ENCODE measurements at places on chromosomes 2 and 18.

GRCh38 chr2:136075476-136075875, 42.5 kb downstream of the CXCR4 start:
- no peak for DNase-seq

GRCh38 chr18:60100778-60101177, 201.0 kb downstream of the PMAIP1 start:
- DNase-seq, result no peak

- no peak for DNase-seq
Measured at GRCh38 chr2:30266705-30267104, 35.4 kb downstream of the LBH start.

DNA sequence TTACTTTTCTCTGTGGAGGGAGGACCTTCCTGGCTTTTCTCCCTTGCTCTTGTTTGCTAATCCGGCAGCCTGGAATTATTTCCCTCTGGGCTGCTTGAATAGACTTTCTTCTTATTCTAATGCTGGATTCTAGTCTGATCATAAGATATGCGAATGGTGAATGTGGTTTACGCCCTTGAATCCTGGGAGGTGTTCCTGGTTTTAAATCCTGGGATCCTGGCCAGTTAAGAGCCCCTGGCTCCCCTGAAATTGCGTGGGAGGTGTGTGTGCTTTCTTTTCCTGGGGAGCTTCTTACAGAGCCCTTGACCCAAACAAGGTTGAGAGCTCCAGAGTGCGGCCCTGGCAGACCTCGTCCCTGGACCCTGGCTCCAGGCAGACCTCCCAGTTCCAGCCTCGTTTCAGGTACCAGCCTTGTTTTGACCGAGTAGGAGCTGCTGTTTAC, 2.8 kb downstream of the SH3BP4 start:
- DNase-seq, result no peak

GRCh38 chr2:219510512-219511135, 3.7 kb upstream of the ASIC4 start:
- no peak for DNase-seq

DNA sequence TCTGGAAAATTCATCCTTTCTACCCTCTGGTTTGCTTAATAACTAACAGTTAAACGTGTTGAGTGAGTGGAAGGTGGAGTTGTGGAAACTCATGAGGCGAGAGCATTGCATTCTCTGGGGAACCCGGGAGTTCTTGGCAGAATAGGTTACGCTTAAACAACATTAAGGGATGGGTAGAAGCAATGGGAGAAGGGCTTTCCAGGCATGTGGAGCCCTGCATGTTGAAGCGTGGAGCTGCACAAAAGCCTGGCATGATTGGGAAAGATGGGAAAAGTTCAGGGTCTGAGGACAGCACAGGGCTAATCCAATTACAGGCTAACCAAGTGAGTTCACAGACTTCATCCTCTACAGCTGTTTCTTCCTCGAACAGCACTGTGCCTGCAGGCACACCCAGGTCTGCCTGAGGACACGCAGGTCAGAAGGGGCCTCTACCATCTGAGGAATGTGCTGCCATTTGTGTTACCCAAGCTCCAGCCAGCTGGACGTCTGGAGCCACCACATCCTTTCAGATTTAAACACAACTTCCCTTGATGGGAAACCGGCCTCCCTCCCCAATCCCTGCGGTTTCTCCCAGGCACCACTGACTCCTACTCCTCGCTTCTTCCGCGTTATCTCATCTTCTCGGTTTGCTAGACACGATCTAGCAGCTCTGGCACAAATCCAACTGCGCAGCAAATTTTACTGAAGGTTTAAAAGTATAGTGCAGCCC, 164.2 kb downstream of the ANTXR1 start:
- no peak for DNase-seq

GRCh38 chr2:233470011-233470687, 96.4 kb downstream of the USP40 start:
- no peak for DNase-seq

- no peak for DNase-seq
Measured at GRCh38 chr2:180115269-180115668, 108.2 kb upstream of the CWC22 start.

DNA sequence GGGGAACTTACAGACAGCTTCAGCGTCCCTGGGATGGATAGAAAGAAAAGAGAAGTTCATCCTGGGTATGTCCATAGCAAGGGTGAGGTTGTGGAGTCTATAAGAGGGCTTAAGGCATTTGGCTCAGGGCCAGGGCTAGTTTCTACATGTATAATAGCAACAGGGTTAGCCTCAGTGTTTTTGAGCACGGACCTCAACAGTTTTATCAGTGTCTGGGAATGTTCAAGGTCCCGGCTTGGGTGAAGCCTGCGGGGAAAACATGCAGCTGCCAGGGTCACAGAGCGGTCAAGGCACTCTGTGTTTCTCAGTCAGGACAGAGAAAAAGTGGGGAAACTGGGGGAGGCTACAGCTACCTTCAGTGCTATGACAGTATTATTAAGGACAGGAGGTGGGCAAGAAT, 427.7 kb upstream of the HS6ST1 start:
- DNase-seq, result no peak

GRCh38 chr2:11729362-11730212, 16.8 kb upstream of the LPIN1 start:
- DNase-seq, result no peak

GRCh38 chr2:133952896-133953295, 301.0 kb upstream of the MGAT5 start:
- no peak for DNase-seq

DNA sequence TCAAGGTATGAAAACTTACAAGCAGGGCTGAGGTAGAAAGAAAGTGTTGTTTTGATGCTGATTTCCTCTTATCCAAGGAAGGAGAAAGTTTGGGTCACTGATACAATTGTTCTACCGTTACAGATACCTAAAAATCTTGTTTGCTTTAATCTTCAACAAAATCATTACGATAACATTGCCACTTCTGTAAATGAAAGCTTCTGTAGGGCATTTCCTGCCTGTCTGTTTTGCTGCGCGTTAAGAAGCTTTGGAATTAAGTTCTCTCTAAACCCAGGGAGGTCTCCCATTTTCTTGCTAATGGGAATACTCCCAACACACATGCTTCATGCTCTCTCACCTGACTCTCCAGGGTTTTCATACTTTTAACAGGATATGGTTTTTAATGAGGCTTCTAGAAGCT, 258.5 kb downstream of the PTGR3 start:
- no peak for DNase-seq

GRCh38 chr2:237413777-237414661, at the start of gene COL6A3:
COL6A3 (minus strand) TSS chr2:237414164; CDS start chr2:237396817, 17,347 bp downstream.
- DNase-seq, result no peak

- DNase-seq, result no peak
Measured at GRCh38 chr2:5562426-5562825, 129.8 kb upstream of the SOX11 start.

DNA sequence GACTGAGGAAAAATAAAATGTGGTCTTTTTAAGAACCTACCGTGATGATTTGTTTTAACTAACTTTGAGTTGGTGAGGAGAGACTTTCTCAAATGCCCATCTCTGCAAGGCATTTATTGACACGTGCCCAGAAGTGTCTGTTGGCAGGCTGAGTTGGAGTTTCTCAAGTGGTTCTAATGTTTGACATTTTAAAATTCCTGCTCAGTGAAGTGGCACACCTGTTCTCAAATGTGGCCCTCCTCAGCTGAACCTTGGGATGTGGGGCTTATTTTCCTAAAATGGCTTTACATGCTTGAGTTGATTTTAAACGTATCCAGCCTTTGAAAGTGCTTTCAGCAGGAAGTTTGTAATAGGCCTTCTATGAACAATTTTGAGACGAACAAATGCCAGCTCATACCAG, 876 bp upstream of the CAVIN2 start:
- no peak for DNase-seq

- no peak for DNase-seq
Measured at GRCh38 chr18:58175122-58175785, 131.2 kb downstream of the NEDD4L start.

GRCh38 chr2:218022131-218022850, 19.5 kb upstream of the TNS1 start:
- no peak for DNase-seq

DNA sequence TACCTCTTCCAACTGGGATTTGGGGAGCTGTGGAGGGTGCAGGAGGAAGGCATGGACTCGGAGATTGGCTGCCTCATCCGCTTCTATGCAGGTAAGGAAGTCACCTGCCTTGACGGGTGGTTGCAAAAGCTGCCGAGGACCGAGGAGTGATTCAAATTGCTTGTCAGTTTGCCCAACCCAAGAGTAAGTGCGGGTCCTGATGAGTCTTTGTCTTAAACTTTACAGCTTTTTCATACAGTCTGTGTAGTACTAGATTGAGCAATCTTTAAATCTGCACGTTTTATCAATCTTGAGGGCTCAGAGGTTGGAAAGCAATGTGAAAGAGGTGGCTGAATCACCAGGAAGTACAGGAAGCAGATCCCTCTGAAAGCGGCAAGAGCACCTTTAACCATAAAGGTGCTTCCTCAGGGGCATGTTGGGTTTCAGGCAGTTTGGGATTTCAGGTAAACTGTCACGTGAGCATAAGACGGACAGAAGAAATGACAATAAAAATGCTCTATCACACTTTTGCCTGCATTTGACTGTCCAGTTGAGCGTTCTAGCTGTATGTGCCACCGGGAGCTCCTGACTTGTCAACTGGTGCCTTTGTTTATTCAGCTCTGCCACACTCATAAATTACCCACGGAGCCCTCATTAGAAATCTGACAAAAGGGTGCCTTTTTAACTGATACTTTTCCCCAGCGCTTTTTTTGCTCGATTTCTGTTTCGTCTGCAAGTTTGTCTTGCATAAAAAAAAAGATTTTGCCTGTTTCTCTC, 2.0 kb downstream of the PHLPP1 start:
- DNase-seq, result peak; percentile 77

DNA sequence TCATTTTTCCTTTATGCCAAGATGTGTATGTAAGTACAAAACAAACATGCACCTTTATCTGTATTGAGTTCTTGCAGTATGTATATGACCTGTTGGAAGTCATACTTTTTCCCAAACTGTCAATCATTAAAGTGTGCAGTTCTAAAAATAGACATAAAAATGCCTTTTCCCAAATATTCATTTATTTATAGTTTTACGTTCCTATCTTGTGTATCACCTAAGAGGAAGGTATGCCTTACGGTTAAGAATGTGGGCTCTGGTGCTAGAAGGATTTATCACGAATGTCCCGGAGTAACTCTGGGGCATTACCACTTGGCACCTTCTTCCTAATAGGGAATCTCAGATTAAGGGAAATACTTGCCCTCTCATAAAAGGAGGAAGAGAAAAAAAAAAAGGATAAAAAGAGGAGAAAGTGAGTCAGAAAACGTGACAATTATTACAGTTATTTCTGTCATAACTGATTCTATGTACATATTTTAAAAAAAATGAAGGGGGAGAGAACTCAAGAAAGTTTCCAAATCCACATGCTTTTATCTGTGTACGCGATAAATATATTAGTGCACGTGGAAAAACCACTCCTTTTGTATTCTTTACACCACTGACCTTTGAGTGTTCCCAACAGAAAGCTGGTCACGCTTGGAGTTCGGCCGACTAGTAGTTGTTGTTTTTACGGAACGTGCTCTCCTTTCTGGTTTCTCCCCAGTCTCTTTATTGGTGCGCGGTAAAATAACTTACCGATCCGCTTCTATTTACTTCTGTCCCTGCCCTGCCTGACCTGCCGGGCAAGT, 721 bp downstream of the MCEE start:
- DNase-seq, result no peak

DNA sequence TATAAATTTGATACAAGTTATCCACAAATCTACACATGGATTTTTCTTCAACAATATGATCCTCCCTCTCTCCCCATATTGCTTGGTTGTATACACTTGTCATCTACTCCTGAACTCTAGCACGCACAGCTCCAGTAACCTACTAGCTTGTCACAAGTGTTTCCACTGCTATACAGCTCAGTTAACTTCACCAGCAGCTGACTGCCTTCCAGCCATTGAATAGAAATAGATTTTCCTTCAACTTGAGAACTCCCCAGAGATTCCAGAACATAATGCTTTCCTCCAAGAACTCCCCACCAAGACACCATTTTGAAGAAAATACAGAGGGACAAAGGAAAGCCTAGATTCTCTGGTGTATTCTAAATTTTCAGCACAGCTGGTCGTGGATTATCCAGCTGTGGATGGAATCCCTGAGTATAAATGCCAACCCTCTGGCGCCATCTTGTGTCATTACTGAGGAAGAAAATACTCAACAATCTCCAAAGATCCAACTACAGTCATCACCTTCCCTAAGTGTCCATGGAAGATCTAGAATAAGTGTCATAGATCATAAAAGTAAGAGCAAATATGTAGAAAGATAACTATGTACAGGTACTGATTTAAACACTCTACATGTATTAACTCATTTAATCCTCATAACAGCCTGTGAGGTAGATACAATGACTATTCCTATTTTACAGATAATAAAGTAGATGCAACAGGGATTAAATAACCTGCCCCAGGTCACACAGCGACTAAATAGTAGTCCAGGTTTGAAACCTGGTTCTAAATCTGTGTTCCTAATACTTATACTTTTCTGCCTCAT, 156.7 kb downstream of the ARHGAP28 start:
- DNase-seq, result peak; percentile 63

DNA sequence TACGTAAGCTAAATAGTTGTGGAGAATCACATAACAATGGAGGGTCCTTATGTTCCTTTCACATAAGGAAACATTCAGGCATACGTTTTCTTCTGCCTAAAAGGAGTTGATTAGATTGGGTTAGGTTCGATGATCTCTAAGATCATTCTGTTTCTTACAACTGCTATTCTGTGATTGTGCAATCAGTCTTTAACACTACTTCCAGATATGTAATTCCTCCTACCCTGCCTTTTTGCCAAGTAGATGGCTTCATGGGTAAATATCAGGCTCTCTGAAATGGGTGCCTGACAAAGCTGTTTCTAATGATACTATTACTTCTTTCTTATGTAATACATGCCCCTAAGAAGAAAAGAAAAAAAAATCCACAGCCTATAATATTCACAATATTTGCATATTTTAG, 321.5 kb downstream of the XIRP2 start:
- no peak for DNase-seq

- DNase-seq, result no peak
Measured at GRCh38 chr2:1969701-1970015, 225.3 kb upstream of the PXDN start.

- DNase-seq, result no peak
Measured at GRCh38 chr2:215728504-215729065, 284.8 kb downstream of the MREG start.

DNA sequence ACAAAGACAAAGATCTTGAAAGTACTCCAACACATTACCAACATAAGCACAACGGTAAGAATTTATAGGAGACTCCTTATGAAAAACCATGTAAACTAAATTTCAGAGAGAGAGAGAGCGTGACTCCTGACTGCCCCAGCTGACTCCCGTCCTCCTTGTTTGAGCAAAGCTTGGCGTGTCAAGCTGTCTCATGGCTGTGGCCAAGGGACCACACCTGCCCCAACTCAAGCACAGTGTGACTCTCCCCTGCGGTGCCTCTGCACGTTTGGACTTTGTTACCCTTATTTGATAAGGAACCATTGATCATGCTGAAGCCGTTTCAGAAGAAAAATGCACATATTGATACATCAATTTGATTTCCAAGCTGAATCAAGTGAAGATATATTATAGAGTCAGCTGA, 124.8 kb downstream of the COL6A3 start:
- DNase-seq, result no peak

GRCh38 chr2:173855661-173856060, 109.5 kb downstream of the SP3 start:
- DNase-seq, result no peak

GRCh38 chr18:22800551-22800951, 132.6 kb upstream of the RBBP8 start:
- DNase-seq, result no peak

GRCh38 chr2:236855866-236856847, 229.5 kb upstream of the COPS8 start:
- DNase-seq, result no peak

Measured in COR-L47 (cell line).